ENCODE measurements at places on chromosomes 1 and 21. TPM values are rescaled to one million over a fixed set of nuclear protein-coding genes. Genes with fewer than 3 reads are reported as not detected.

GRCh38 chr21:29376556-29376955, 77.8 kb downstream of the BACH1 start:
- DNase-seq, result peak; percentile 74

DNA sequence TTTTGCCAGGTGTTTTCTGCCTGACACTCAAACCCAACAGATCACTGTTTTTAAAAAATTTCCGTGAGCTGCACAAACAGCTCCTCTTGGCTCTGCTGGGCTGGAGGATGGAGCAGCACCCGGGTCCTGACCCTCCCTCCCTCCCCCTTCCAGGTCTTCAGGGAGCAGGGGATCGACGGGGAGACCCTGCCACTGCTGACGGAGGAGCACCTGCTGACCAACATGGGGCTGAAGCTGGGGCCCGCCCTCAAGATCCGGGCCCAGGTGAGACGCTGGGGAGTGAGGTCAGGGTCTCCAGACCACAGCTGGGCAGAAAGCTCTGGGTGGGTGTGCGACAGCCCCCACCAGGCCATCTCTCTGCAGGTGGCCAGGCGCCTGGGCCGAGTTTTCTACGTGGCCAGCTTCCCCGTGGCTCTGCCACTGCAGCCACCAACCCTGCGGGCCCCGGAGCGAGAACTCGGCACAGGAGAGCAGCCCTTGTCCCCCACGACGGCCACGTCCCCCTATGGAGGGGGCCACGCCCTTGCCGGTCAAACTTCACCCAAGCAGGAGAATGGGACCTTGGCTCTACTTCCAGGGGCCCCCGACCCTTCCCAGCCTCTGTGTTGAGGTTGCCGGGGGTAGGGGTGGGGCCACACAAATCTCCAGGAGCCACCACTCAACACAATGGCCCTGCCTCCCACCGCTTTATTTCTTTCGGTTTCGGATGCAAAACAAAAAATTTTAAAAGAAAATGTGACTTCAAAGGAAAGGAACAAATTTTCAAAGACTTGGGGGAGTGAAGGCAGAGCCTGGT, 15.3 kb downstream of the NOC2L start:
- no peak for DNase-seq

DNA sequence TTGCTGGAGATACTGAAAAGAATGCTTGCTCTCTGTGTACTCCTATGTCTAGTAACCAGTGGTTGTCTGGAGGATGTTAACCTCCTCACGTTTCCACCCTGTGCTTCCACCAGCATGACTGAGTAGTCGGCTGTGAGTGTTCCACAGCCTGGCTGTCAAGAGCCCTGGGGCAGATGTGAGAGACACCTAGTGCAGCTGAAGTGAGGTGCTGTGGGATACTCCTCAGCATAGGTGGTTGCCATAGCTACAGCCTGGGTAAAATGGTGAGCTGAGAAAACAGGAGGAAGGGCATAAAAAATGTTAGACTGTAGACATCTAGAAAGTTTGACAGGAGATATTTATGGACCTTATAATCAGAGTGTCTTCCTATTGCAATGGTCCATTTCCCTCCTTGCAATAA, 15.8 kb downstream of the IVL start:
- no peak for DNase-seq

Gene TCHH
- not detected for total RNA-seq

Gene SH2D5
- total RNA-seq, result 0.07 TPM

DNA sequence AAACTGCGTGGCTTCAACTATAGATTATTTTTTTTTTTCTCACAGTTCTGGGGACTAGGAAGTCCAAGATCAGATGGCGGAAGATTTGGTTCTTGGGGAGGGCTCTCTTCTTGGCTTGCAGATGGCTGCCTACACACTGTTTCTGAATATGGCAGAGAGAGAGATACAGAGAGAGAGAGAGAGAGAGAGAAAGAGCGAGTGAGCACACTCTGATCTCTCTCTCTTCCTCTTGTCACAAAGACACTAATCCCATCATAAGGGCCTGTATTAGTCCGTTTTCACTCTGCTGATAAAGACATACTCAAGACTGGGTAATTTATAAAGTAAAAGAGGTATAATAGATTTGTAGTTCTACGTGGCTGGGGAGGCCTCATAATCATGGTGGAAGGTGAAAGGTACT, 79.5 kb downstream of the IGSF21 start:
- no peak for DNase-seq

GRCh38 chr1:3331564-3331963, 122.9 kb upstream of the ARHGEF16 start:
- DNase-seq, result no peak

DNA sequence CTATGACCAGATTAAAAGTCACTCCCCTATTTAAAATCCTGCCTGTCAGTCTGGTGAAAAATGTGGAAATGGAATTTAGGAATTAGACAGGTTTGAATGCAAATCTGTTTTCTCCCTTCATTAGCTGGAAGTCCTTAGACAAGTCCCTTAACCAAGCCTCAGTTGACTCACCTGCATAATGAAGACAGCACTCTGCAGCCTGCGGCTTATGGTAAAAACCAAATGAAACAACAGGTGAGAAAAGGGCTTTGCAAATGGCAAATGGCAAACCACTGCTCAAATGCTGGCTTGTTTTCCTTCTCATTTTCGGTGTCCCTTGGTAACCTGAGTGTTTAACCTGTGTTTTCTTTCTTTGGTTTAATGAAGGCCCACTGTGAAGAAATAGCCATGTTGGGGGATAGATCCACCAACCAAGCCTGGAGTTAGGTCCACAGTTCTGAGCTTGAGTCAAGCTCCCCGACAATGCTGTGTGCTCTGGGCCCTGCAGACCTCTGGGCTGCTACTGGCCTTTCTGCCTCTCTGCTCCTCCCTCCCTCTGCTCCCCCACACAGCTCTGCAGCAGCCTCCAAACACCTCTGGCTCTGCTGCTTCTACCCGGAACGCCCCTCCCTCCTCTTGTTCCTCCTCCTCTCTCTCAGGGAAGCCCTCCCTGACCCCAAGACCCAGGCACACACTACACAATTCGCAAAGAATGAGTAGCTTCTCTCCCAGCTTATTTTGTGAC, 641.8 kb downstream of the MATN1 start:
- DNase-seq, result no peak

DNA sequence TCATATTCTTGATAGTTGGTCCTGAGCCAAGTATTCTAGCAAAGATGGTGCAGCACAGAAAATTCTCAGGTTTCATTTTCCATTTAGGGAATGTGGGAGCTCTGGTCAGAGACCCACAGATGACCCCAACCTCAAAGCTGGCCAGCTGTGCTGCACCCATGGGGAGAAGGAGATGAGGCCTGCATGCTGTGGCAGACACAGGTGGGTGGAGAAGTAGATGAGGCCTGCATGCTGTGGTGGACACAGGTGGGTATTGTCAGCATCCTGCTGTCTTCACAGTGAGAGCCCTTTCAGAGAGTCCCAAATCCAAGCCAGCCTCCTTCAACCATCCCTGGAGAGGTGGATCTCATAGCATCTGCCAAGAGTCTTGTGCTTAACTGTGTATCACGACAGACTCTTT, 77.7 kb downstream of the DSCAM start:
- no peak for DNase-seq

Measured in activated CD4-positive, alpha-beta memory T cell treated with anti-CD3 and anti-CD28 coated beads for 36 hours (primary cell).